ENCODE measurements at places on chromosomes 4 and X.

DNA sequence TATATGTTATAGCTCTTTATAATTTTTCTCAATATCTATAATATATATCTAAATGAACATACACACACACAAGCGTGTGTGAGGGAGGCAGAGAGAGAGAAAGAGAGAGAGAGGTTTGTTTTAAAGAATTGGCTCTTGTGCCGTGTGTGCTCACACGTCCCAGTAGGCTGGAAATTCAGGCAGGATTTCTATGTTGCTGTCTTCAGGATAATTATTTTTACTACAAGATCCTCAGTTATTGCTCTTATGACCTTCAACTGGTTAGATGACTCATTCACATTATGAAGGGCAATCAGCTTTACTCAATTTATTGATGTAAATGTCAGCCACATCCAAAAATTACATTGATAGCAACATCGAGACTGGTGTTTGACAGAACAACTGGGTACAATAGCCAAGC lies 1520.7 kb upstream of the PCDH7 start:
- no peak for DNase-seq

GRCh38 chr4:168199260-168199957 lies 107.1 kb downstream of the ANXA10 start:
- DNase-seq, result no peak

GRCh38 chr4:110678517-110679227 lies 55.8 kb upstream of the PITX2 start:
- no peak for DNase-seq

DNA sequence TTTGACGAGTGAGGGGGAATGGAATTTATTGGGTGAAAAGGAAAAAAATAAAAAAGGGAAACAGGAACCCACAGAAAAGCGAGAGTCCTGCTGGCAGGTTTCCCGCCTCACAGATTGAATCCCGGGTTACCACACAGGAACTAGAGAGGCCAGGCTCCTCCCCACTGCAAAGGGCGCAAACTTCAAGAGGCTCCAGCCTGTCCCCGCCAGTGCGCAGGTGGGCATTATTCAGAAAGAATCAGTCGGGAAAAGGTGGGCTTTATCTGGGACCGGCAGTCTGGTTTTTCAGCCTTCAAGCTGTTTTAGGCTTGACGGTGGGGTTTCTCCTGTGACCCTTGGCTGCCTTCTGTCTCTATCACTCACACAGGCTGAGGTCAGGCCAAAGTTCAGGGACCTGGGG lies 1496.8 kb downstream of the RPA4 start:
- DNase-seq, result no peak

GRCh38 chrX:16807548-16807947 lies 21.3 kb downstream of the TXLNG start:
- no peak for DNase-seq

DNA sequence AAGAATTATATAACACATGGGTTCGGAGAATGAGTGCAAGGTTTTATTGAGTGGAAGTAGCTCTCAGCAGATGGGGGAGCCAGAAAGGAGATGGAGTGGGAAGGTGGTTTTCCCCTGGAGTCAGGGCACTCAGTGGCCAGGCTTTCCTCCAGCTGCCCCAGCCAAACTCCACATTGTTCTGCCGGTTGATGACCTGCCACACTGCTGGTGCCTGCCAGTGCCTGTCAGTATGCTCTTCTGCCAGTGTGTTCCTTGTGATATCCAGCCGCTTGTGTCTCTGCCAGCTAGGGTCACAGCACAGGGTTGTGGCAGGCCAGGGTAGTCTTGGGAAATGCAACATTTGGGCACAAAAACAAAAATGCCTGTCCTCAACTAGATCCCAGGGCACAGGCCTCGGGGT lies 604.8 kb upstream of the TECRL start:
- no peak for DNase-seq

- DNase-seq, result no peak
Observed at GRCh38 chr4:7933651-7934510, 5.8 kb downstream of the AFAP1 start.

GRCh38 chr4:158444621-158445020 lies 77.1 kb upstream of the RXFP1 start:
- DNase-seq, result no peak
